ENCODE measurements at places on chromosomes 7 and 10. TPM values are rescaled to one million over a fixed set of nuclear protein-coding genes. Genes with fewer than 3 reads are reported as not detected.

DNA sequence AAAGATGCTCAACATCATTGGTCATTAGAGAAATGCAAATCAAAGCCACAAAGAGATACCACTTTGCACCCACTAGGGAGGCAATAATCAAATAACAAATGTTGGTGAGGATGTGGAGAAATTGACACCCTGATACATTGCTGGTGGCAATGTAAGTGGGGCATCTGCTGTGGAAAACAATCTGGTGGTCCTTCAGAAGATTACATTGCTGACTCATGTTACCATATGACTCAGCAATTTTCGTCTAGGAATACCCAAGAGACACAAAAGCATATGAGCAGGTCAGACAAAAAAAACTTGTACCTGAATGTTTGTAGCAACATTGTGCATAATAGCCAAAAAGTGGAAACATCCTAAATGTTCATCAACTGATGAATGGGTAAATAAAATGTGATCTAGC, 4.9 kb upstream of the CLDN3 start:
- DNase-seq, result no peak

GRCh38 chr10:23157239-23157681, 34.9 kb upstream of the PTF1A start:
- no peak for DNase-seq

The ZPBP gene
- total RNA-seq, result not detected

- peak; percentile 72 for DNase-seq
Measured at GRCh38 chr7:71739520-71740173, 607.7 kb downstream of the GALNT17 start.
